ENCODE measurements at places on chromosomes 16 and 17.

DNA sequence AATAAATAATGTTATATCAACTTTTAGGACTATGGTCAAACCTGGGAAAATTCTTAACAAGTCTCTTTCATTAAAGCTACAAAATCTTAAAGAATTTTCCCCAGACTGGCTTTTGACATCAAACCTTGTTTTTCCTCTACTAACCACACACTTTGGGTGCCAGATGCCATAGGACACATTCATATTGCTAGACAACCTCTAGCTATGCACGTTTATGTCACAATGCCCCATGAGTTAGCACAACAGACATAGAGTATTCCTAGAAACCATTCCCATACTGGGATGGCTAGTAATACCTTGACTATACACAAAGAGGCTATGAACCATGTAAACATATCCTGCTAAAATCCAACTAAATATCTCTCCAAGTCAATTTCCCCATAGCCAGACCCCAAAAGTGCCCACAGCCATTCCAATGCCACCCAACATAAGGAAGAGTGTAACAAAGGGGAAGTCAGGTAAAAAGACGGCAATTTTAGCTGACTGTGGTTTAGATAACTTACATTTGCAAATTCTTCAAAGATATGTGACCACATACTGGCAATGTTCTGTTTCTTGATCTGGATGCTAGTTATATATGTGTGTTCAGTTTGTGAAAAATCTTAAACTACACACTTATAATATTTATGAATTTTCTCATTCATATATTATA lies 23.4 kb downstream of the SMURF2 start:
- ATAC-seq, result no peak

DNA sequence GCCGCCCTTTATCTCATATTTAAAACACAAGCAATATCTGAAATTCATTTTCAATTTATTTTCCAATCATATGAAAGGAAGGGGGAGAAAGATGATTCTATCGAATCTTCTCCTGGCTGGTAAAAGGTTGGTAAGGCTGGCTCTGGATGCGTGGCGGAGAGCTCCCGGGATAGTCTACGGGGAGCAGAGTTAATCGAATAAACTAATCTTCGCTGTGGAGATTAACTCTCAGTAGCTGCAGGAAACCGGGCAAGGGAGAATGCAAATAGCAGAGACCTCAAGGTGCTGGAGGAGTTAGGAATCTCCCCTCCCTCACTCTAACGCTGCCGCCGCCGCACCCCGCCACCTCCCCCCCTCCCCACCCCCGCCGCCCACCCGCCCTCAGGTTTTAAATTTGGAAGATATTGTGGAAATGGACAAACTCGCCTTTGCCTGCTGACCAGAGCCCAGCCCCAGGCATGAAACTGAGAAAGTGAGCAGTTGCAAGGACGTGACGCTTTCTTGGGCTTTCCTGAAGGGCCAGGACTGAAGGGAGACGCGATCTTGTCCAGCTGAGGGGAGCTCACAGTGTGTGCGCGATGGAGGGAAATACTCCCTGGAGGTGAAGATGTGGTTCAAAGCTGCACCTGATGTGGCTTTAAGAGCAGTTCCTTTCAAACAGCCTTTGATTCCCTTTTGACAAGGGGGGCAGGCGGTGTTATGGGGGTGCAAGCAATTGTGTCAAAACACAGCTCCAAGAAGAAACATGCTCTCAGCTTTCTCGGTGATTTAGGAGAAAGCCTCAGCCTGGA lies 308.2 kb upstream of the IRX3 start:
- ATAC-seq, result no peak

- no peak for ATAC-seq
Measured at GRCh38 chr17:10657148-10657547, at the start of gene MYH3. Gene MYH3 (minus strand): TSS chr17:10657309. CDS start chr17:10655064, 2,245 bp downstream.

DNA sequence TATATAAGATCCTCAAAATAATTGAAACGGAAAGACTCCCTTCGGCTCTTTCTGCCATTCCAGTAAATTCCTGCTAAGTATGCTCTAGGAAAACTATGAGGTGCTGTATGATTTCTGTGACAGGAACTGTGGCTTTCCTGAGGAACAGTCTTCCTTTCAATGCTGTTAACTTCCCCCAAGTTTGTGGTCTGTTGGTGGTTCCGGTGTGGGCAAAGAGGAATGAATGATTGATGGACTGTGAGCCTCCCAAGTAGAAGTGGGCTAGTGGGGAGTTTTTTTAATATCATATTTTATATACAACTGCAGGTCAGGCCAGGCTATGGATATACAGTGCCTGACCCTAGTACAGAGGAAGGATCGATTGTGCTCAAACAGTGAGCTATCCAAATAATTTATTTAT lies 560.7 kb upstream of the RBFOX1 start:
- ATAC-seq, result no peak

DNA sequence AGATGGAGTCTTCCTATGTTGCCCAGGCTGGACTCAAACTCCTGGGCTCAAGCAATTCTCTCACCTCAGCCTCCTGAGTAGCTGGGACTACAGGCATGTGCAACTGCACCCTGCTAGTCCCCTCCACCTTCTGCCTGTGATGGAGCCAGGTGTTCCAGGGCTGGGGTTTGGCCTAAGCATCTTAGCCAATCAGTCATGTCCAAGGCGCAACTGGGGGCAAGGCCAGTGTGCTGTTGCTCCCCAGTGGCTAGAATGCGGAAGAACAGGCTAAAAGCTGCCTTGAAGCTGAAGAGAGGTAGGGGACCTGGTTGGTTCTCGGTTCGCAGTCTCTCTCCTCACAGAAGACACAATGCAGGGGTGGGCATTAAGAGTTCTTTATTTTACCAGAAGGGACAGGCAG lies 18.6 kb downstream of the FLOT2 start:
- ATAC-seq, result no peak

- ATAC-seq, result no peak
Measured at GRCh38 chr16:27359051-27359450, 42.9 kb upstream of the IL21R start.

DNA sequence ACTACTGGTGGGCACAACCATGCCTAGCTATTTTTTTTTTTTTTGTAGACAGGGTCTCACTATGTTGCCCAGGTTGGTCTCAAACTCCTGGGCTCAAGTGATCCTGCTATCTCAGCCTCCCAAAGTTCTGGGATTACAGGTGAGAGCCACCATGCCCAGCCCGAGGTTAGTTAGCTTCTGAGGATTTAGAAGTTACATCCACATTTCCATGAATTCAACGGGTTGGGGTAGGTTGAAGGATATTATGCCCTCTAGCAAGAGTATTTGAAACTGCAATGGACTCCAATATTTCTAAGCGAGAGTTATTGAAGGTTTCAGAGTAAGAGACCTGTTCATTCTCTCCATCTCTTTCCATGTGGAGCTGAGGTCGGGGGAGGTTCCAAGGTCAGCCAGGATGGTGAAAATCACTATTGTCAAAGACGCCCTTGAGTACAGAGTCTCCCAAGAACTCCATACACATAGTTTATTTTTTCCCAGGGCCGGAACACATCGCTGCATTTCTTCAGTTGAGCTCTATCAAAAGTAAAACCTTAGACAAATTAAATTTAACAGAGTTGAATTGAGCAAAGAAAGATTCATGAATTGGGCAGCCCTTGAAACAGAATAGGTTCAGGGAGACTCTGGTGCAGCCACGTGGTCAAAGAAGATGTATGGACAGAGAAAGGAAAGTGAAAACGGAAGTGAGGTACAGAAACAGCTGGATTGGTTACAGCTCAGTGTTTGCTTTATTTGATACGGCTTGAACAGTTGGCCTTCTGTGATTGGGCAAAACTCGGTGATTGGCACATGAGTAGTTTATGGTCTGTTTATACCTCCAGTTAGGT lies 19.0 kb upstream of the ITPRIPL2 start:
- ATAC-seq, result peak; percentile 78

DNA sequence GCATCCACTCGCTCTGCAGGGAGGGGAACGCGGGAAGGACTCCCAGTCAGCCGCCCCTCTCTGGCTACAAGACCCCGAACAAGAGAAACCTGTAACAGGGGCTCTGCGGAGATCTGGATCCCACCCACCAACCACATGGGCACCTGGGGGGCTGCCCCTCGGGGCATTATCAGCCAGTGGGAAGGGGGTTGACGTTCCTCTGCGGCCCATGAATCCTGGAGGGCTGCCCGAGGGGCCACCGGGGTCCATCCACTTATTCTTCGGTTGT lies 1.8 kb upstream of the PCGF2 start:
- no peak for ATAC-seq

DNA sequence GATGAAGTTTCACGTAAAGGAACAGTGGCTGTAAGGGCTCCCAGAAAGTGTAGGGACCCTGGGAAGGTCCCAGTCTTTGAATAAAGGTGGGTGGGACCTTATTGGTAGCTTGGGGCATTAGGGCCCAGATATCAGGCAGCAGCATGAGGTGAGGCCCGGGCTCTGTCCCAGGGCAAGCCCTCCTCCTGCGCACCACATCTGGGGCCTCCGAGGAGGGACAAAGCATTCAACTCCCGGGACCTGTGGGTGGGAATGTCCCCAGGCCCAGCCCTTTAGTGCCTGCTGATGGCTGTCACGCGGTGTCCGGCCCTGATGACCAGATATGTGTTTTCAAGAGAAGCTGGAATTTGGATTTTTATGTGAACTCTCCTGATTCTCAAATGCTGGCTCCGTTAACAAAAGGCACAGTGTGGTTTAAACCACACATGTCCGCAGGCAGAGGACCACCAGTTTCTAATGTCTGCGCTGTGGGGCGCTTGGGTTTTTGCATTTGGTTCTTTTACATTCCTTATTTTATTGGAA lies 30.4 kb downstream of the RAI1 start:
- no peak for ATAC-seq

DNA sequence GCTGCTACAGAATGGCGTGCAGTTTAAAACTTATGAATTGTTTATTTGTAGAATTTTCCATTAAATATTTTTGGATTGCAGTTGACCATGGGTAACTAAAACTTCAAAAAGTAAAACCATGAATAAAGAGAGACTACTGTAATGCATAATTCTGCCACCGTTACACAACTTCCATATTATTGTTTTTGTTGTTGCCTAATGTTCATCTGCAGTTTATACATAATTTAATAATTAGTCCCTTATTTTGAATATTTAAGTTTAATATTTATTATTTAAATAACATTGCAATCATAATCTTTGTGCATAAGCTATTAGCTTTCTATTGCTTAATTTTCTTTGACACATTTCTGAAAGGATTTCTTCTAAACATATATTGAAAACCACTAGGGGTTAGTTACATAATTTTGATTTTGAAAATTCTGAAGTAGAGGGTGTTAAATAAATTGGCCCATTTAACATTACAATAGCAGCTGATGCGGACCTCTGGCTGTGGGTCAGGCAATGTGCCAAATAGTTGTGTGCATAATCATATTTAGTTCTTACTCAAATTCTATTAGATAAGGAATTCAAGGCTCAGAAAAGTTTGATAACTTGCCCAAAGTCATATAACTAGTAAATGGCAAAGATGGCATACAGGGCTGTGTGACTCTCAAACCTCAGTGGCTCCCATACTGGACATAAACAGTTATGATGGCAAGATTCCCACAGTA lies 31.1 kb downstream of the PPM1E start:
- ATAC-seq, result no peak

GRCh38 chr17:51263006-51263405 lies 2.7 kb downstream of the UTP18 start:
- ATAC-seq, result no peak

Data from activated T-helper 17 cell treated with anti-CD3 and anti-CD28 coated beads, Interleukin-2, amount 50 U/mL, for 72 hours (primary cell).